Diencephalon (tissue), 1 donor: ENCODE measurements at places on chromosomes 11 and 22. TPM values are rescaled to one million over a fixed set of nuclear protein-coding genes. Genes with fewer than 3 reads are reported as not detected.

Gene MS4A3
- 1.6 TPM for total RNA-seq

Gene WBP2NL
- total RNA-seq: 4.2 TPM

Gene OR4S1
- total RNA-seq: not detected

Gene MAP6
- total RNA-seq: 102 TPM

Gene CHCHD10
- 8.3 TPM for total RNA-seq

Gene KCNJ11
- total RNA-seq: 14.5 TPM

Gene LRRC4C
- 90.2 TPM for total RNA-seq

Gene SMC1B
- total RNA-seq: not detected

Gene SPI1
- 1.8 TPM for total RNA-seq

Gene TIGD3
- 3.2 TPM for total RNA-seq

Gene SORL1
- 30.2 TPM for total RNA-seq

Gene SIK2
- total RNA-seq: 21.9 TPM

Gene UCP2
- 8.8 TPM for total RNA-seq

Gene MTMR3
- total RNA-seq: 64.8 TPM

Gene AMPD3
- 3.9 TPM for total RNA-seq

Gene TPBGL
- 0.46 TPM for total RNA-seq

Gene MS4A6E
- not detected for total RNA-seq

Gene DCDC1
- total RNA-seq: 11.1 TPM

Gene OR4A5
- not detected for total RNA-seq

Gene SOX6
- total RNA-seq: 54.7 TPM

Gene CARD18
- total RNA-seq: not detected

Gene SLC22A12
- not detected for total RNA-seq

Gene PCNX3
- total RNA-seq: 18.0 TPM

Gene APOBEC3B
- total RNA-seq: not detected

Gene PKP3
- total RNA-seq: 0.69 TPM

Gene BATF2
- total RNA-seq: not detected

Gene CYP2D6
- total RNA-seq: 4.2 TPM

Gene PANX3
- total RNA-seq: not detected

Gene OR2AG1
- total RNA-seq: not detected

Gene CLMP
- 42.0 TPM for total RNA-seq

Gene SMIM38
- 0.92 TPM for total RNA-seq

Gene UBE4A
- total RNA-seq: 62.3 TPM

Gene DEUP1
- total RNA-seq: 1.8 TPM

Gene F2
- total RNA-seq: not detected

Gene ASRGL1
- 40.6 TPM for total RNA-seq

Gene PTH
- not detected for total RNA-seq

Gene GP1BB
- total RNA-seq: 16.8 TPM

Gene LRRC56
- total RNA-seq: 3.5 TPM

Gene LAYN
- total RNA-seq: 2.5 TPM

Gene LMNTD2
- 0.23 TPM for total RNA-seq

Gene FREY1
- 1.2 TPM for total RNA-seq

Gene NXPE2
- 1.4 TPM for total RNA-seq

Gene CENPM
- total RNA-seq: 8.1 TPM

Gene SYNGR1
- total RNA-seq: 84.9 TPM

Gene GLB1L3
- 1.8 TPM for total RNA-seq

Gene NPAS4
- 1.6 TPM for total RNA-seq

Gene FAM111A
- 15.7 TPM for total RNA-seq
